ENCODE measurements at places on chromosomes 13 and 19.

DNA sequence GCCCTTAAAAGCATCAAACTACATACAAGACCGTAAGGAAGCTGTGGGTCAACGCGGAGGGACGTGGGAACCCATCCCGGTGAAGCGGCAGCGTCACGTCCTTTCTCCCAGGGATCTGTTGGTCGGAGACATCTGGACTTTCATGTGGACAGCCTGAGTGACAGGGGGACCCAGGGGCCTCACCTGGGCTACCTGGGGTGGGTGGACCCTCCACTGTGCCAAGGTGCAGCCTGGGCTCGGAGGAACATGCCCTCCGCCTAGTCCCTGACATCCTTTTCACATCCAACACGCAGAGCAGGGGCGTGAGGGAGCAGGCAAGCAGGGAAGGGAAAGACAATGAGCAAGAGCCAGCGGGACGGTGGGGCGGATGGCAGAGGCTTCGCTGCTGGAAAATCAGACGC, 13.8 kb upstream of the GARIN5A start:
- DNase-seq, result no peak

GRCh38 chr13:27359199-27359821, 65.1 kb upstream of the GTF3A start:
- DNase-seq, result peak; percentile 68

- DNase-seq, result no peak
Measured at GRCh38 chr13:104577071-104577815, 1511.0 kb upstream of the SLC10A2 start.

DNA sequence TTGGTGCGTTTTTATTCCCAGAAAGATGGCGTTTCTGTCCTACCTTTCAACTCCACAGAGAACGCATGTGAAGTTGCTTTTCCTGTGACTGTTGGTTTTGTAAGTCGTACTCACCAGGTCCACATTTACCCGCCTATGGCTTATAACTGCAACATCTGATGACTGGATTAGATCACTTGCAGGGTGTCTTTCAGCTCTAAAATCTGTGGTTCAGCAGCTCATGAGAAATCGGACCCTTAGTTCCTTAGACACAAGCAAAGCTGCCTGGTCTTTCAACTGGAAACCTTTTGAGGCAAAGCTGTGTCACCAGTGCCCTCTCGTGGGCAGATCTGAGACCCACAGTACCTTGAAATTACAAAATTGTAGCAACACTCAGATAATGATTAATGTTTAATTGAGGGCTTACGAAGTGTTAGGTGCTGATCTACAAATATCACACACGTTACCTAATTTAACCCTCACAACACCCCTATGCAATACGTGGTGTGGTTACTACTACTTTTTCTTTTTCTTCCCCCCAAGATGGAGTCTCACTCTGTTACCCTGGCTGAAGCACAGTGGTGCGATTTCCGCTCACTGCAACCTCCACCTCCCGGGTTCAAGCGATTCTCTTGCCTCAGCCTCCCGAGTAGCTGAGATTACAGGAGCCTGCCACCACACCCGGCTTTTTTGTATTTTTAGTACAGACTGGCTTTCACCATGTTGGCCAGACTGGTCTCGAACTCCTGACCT, 65.4 kb downstream of the RUBCNL start:
- DNase-seq, result no peak

DNA sequence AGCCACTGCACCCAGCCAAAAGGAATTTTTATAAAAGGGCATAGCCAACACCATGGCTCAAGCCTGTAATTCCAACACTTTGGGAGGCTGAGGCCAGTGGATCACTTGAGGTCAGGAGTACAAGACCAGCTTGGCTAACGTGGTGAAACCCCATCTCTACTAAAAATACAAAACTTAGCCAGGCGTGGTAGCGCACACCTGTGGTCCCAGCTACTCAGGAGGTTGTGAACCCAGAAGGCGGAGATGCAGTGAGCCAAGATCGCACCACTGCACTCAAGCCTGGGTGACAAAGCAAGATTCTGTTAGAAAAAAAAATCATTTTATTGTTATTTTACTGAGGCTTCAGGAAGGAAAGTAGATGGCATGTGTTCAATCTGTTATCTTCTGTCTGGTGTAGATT, 31.3 kb upstream of the FOXO1 start:
- DNase-seq, result no peak

DNA sequence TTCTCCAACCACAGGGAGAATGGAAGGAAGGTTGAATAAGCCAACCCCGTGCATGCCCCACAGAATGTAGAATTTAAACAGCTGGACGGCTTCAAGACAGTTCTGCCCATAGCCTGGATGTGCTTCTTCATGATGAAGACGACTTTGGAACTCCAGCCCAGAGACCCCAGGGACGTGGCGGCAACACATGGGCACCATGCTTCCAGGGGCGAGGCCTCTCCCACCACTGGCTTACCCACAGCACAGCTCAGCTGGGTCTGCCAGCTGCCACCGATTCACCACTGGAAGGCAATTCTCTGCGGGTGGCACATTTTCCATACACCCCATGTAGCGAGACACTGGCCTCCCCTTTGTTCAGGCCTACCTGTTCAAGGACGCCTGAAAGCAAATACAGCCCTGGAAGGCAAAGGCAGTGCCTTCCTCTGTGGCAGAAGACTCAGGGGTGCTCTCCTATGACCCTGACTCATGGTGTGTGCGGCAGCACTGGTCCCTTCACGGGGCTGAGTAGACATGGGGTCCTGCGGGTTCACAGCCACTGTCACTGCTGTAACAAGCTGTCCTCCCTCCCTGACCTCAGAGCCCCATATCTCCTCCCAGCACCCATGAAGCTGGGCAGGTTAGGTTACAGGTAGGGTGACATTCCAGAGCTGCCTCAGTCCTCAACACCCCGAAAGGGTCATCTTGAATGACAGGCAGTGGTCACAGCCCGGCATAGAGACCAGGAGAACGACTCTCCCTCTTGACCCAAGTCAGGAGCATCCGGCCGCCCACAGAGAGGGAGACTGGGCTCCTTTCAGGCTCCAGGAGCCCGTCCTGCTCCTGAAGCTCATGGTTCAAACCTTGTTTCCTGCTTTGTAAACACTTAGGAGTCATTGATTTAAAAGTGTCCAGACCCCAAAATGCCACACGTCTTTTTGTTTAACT, 72.7 kb downstream of the SPACA7 start:
- no peak for DNase-seq

DNA sequence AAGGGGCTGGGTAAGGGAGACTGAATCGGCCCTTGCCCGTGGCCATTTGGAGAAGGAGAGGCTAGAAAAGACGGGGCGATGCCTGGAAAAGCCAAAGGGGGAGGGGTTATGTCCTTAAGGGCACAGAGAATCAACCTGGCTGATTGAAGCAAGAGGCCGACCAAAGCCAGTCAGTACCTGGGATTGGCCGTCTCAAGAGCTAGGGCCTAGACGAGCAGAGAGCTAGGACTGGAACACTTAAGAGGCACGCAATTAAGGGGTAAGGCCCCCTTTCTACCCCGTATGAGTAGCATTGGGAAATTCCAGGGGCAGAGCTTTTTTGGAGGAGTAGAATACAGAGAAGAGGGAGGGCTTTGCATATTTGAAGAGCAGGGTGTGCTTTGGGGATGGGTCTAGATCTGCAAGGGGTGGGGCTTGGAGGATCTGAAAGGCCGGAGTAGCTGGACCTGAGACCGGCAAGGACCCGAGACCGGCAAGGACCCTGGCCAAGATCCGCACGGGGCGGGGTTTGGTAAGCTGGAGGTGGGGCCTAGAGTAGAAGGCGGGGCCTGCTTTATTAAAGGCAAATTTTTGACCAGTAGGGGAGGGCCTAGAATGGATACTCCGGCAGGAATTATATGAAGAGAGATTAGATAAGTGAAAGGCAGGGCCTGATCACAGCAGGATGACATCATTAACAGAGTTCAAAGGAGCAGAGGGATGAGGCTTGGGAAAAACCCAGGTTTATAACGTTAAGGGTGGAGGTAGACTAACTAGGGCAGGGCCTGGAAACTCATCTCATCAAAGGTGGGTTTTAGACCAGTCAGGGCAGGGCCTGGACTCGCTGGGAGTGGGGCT, 10.7 kb upstream of the CACNG6 start:
- no peak for DNase-seq

DNA sequence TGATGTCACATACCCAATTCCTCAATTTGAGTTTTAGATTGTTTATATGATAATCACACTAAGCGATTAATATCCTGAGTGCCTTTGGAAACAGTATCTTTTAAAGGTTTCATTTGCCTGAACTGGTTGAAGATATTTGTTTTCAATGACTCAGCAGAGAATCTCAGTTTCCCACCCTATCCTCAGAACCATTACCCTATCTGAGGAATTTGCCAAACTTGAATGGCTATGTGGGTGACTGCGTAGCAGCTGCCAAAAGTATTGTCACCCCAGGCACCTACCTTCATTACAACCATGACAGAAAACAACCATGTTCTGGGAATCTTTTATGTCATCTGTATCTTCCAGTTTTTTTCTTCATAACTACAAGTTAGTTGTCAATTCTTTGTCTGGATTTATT, 440.1 kb upstream of the NBEA start:
- DNase-seq, result no peak

- DNase-seq, result no peak
Measured at GRCh38 chr13:102830646-102831045, 15.2 kb upstream of the ERCC5 start.

GRCh38 chr19:37941782-37942515, 34.9 kb downstream of the SIPA1L3 start:
- no peak for DNase-seq

DNA sequence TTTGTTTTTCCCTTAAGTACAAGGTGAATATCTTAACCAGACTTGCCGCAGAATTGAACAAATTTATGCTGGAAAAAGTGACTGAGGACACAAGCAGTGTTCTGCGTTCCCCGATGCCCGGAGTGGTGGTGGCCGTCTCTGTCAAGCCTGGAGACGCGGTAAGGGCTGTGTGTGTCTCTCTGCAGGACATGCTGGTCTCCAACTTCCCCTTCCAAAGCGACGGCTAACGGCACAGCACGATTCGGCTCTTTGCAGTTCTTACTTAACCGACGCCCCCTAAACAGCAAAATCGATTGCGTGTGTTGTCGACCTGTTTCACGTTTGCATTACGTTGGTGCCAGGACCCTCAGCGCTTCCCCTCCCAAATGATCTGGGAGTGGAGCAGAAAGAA, 73.2 kb downstream of the GGACT start:
- DNase-seq, result no peak

GRCh38 chr19:48513289-48514122, 1.9 kb upstream of the LMTK3 start:
- peak; percentile 68 for DNase-seq

DNA sequence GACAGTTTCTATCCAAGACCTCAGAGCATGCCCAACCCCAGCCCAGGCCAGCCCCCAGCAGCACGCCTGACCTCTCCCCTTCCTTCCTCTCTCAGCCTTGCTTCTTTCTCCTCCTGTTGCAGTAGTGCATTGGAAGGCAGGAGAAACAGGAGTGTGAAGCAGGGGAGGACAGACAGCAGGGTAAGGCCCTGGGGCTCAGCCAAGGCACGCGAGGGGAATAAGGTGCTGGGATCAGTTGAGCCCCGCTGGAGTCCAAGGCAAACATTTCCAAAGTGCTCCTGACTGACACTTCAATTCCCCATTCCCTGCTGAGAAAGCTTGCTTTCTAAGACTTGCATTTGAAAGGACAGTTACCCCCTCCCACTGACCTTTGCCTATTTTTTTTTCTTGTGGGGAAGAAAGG, 73.1 kb upstream of the OLFM4 start:
- DNase-seq, result no peak

- DNase-seq, result no peak
Measured at GRCh38 chr13:26517936-26518335, 39.5 kb upstream of the WASF3 start.

DNA sequence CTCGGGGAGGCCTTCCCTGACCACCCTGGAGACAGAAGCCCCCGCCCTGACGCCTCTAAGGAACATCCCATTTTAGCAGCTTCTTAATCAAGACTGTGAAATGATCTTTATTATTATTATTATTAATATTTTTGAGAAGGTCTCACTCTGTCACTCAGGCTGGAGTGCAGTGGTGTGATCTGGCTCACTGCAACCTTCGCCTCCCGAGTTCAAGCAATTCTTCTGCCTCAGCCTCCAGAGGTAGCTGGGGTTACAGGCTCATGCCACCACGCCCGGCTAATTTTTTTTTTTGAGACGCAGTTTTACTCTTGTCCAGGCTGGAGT, 3.6 kb upstream of the DAND5 start:
- no peak for DNase-seq

- DNase-seq, result no peak
Measured at GRCh38 chr13:45456196-45456972, 8.4 kb upstream of the COG3 start.

DNA sequence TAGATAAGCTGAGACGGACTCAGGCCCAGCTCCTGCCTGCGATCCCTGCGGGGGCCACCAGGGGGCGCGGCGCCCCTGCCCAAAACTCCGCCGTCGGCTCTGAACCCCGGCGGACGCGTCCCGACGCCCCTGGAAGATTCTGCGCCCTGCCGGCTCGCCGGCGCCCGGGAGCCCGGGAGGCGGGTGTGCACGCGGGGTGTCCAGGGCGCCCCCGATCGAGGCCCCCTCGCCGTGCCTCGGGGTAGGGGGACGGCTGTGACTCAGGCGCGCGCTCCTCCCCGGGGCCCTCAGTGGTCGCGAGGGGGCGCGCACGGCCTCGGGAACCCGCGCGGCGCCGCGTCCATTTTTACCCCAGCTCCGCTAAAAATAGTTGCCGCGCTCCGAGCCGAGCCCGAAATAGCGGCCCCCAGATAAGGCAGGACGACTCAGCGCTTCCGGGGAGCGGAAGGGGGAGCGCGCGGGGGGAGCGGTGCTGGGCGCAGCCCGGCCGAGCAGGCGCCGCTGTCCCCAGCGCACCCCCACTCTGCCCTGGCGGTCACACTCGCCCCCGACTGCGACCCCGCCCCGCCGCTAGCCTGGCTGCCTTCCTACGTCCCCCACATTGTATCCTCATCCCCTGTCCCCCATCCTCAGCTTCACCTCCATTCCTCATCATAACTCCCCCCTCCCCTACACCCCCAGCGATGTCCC, 16.0 kb upstream of the ERCC1 start:
- no peak for DNase-seq

GRCh38 chr13:99045396-99045795, 67.5 kb upstream of the DOCK9 start:
- DNase-seq, result no peak

DNA sequence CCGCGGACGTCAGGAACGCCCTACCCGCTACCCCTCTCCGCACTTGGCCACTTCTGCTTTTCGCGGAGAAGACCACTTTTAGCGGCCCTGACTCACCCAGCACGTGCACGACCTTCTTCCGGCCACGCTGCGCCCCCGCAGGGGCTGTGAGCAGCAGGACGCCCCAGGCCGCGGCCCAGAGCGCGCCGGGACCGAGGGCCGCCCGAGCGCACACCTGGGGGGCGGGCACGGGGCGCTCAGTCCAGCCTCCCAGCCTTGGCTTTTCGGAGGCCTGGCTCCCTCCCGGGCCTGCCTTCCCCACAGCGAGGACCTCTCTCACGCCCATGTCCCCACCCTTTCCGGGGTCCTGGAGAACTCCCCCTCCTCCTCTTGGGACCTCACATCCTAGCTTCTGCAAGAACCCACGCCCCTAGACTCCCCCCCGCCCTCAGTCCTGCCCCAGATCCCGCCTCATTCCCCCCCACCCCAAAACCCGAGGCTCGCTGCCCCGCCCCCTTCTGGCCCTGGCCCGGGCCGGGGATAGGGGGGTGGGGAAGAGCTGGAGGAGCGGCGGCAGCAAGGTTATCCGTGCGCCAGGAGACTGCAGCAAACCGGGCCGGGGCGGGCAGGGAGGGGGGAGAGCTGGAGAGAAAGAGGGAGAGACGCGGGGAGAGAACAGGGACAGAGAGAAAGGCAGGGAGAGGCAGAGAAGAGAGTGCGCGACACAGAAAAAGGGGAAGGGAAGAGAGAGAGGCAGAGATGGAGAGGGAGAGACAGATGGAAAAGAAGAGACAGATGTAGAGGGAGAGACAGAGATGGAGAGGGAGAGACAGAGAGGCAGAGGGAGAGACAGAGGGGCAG, 11.5 kb downstream of the TM6SF2 start:
- no peak for DNase-seq

- no peak for DNase-seq
Measured at GRCh38 chr13:64332048-64332447, 2898.1 kb downstream of the PCDH9 start.

All from cerebellar nuclear complex (tissue), 1 donor.